Naive B cell (primary cell): ENCODE measurements at places on chromosomes 7 and 10.

DNA sequence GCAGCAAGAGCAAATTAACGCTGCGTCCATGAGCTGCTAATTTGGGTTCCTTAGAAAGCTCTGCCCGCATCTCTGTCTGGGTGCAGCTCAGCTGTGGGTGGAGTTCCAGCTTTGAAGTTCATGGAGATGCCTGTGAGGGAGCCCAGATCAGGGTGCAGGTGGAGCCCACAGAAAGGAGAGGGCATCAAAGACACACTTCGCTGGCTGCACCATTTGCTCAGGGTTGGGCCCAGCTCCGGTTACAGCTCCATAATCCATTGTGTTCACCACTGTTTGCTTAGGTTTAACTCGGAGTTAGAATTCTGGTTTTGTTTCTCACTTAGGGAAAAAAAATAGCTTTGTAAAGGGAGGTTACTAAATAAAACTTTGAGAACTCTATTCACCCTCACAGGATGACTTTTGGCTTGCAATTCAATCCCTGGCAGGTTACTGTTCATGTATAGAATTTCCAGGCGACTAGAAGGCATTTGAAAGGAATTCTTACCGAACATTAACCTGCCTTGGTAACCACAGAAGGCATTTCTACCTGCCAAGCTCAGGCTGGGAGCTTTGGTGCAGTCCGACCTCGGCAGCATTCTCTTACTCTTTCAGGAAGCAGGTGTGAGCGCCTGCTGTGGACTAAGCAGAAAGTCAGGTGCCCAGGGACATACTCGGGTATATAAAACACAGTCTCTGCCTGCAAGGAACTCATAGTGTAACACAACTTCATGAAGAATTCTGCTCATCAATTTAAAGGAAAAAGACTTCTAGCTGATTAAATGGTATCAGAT, 179.5 kb upstream of the RNF32 start:
- no peak for DNase-seq

- DNase-seq, result no peak
These were observed 12.1 kb upstream of the LAMB1 start for GRCh38 chr7:108014747-108015682.

- no peak for DNase-seq
These were observed 117.0 kb downstream of the ADCY1 start for GRCh38 chr7:45691155-45691656.

- no peak for DNase-seq
These were observed 278.3 kb downstream of the KCNMA1 start for GRCh38 chr10:77359287-77359691.

GRCh38 chr7:152989889-152990380, 230.4 kb downstream of the ACTR3B start:
- DNase-seq, result no peak

- no peak for DNase-seq
These were observed 1.0 kb upstream of the PAX2 start for GRCh38 chr10:100744136-100744986.

DNA sequence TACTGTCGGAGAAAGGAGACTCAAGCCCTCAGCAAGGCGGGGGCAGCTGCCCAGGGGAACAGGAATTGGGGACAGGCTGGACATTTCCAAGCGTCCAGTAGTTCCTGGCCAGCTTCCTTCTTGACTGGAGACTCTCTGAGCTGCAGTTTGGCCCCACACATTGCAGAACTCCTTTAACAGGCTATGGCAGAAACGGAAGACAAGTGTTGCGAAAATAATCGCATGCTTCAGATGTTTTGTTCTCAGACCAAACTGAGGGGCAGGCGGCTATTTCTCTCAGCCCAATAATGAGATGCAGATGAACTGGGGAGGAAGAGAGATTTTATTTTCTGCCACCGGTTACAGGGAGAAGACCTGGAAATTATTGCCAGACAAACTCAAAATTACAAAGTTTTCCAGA, 88.0 kb upstream of the PFKP start:
- no peak for DNase-seq

GRCh38 chr7:75758491-75758890, 13.5 kb downstream of the CCL26 start:
- no peak for DNase-seq

- DNase-seq, result no peak
These were observed 76.0 kb upstream of the CAV2 start for GRCh38 chr7:116423499-116423898.

- no peak for DNase-seq
These were observed 11.7 kb upstream of the TRIM8 start for GRCh38 chr10:102632394-102633111.

- no peak for DNase-seq
These were observed 48.4 kb downstream of the ASB13 start for GRCh38 chr10:5618042-5618441.

- DNase-seq, result no peak
These were observed 43.2 kb downstream of the COBL start for GRCh38 chr7:51273360-51273759.

DNA sequence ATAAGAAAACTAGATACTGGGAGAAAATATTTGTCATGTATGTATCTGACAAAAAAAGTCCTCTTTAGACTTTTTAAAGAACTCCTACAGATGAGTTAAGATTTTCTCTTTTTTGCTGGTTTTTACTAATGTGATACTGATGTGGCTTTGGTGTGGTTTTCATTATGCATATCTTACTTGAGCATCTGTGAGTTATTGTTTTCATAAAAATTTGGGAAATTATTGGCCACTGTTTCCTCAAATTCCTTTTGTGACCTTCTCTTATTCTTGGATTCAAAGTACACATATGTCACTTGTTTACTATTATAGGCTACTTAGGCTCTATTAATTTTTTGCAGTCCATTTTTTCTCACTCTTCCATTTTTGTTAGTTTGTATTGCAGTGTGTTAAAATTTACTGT, 89.0 kb downstream of the PPP1R9A start:
- no peak for DNase-seq

DNA sequence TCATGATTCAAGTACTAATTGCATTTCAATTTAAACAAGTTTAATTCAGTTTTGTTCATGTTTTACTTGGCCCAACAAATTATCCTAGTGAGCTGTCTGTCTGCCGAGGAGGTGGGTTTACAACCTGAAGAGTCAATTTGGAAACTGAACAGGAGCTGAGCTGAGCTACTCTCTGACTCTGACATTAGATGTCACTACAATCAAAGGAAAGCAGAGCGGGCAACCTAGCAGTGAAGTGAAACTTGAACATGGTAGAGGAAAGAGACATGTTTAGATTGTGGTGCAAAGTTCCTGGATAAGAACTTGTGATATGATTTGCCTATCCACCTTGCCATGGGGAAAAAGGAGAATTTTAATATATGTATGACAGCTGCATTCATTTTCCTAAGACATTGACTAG, 9.6 kb upstream of the AGR3 start:
- DNase-seq, result peak; percentile 23

- no peak for DNase-seq
These were observed 572 bp upstream of the BHLHA15 start for GRCh38 chr7:98210513-98211220.

DNA sequence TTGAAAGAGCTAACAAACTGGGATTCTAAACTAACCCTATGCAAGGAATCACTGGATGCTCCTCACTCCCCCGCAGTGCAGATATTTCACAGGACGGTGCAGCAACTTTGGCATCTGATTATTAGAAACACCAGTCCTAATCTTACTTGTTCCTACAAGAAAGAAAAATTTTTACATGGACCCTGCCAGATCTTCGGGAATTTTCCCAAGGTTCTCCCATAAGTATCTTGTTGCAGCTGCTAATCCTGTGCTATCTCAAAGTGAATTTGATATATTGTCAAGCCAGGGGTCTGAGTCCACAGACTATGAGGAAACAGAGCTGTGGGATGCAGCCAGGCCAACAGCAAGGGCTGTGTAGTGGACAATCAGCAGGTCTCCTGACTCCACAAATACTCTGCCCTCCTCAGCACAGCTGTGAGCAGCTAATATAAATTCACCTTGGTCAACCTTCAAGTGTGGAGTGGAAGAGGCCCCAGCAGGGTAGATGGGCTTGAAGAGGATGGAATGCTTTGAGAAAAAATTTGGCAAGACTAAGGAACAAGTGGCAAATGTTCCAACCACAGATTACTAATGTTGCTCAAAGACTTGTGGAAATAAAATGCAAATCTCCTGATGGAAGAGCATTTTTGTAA, 25.6 kb downstream of the VSTM4 start:
- no peak for DNase-seq

GRCh38 chr10:116241642-116242410, 31.2 kb downstream of the GFRA1 start:
- no peak for DNase-seq

- no peak for DNase-seq
These were observed 68.5 kb downstream of the HK1 start for GRCh38 chr10:69346776-69347175.

DNA sequence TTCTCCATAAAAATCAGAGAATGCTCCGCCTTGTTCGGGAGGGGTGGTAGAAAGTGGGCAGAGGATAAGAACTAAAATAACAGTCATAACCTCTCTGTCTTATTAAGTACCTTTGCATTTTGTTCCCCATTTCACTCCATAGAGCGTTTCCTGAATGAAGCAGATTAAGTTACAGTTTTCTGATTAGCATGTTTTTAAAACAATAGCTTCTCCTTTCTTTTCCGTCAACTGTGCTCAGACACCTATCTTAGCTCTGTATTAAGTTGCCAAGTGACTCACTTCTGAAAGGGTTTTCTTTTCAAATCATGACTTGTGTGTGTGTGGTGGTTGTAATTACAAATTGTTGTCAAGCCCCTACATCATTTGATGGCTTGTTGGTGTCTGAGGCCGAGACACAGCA, 1.4 kb downstream of the HABP2 start:
- no peak for DNase-seq

DNA sequence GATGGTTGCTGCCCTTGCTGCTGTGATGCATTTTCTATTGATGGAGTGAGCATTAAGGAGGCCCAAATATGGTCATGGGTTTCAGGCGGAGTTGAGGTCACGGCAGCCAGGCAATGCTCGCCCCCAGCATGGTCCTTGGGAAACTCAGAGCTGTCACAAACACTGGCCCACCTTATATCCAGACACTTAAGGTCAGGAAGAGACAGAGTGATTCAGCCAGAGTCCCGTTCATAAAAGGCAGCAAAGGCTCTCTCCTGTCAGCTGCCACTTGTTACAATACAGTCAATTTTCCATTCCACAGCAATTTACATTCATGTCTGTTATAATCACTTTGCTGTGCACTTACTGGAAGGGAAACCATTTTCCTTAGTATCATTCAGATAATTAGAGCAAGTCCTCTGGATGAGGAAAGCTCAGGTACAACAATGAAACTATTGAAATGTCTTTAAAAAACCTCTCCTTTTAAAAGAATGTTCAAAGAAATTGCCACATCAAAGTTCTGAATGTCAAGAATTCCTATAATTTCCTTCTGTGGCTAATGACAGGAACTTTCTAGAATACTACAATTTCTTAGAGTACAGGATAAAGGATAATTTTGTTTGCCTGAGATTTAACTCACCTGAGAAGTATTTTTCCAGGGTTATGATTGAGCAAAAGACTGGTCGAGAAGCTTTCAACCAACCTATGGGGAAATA, 14.8 kb upstream of the ANKRD1 start:
- DNase-seq, result no peak

DNA sequence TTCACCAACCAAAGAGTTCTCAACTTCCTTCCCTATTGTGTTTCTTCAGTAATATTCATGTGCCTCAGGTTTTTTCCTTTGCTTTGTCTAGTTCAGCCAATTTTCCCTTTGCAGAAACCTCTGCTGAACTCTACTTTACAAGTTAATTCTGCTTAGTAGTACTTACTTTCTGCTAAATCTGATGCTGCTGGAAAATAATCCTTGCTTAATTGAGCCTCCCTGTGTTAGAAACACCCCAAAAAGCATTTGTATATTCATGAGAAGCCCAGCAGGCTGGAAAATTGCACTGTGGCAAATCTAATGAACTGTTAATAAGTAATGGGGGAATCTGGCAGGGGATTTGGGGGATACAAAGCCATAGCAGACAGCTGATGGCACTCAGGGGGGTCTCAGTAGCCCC, 78.5 kb downstream of the CDCA7L start:
- DNase-seq, result no peak

GRCh38 chr7:1761097-1761496, 91.0 kb downstream of the ELFN1 start:
- no peak for DNase-seq

GRCh38 chr10:30353851-30354250, 4.8 kb upstream of the MTPAP start:
- no peak for DNase-seq

DNA sequence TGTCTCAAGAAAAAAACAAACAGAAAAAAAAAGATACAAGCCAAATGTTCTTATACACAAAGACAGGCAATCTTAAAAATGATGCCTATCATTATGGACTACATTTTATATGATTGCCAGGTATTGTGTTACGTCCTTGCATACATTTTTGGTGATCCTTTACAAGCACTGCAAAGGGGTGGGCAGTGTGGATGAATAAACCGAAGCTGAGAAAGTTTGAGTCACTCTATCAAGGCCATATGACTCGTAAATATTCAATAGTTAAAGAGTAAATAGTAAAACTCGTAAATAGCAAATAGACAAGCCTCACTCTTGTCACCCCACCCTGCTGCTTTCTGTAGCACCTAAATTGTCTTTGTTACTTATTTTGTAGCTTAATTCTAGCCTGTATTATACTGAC, 326.2 kb downstream of the FRMD4A start:
- no peak for DNase-seq

- DNase-seq, result no peak
These were observed 56.4 kb upstream of the FAM20C start for GRCh38 chr7:135731-136645.

GRCh38 chr7:47332681-47333553, 249.0 kb downstream of the TNS3 start:
- no peak for DNase-seq

GRCh38 chr10:34816085-34816496, 995 bp upstream of the PARD3 start:
- DNase-seq, result no peak

GRCh38 chr10:68133523-68133922, 24.2 kb downstream of the MYPN start:
- DNase-seq, result no peak

GRCh38 chr7:45076946-45077345, 11.8 kb downstream of the NACAD start:
- no peak for DNase-seq

DNA sequence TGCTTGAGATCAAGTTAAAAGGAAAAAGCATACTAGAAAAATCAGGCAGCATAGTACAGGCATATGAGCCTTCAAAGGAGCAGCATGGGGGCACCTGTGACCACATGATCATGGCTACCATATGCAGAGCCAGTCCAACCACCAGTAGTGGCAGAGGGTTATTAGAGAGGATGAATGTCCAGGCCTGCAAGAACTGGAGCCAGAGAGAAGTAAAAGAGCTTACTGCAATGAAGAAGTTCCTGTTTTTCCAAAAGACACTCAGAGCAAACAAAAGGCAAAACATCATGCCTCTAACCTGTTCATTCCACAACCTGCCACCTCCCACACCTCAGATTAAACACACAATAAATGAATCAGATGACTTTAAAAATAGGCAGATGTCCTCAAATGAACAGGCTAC, 99.6 kb upstream of the NAMPT start:
- DNase-seq, result no peak

DNA sequence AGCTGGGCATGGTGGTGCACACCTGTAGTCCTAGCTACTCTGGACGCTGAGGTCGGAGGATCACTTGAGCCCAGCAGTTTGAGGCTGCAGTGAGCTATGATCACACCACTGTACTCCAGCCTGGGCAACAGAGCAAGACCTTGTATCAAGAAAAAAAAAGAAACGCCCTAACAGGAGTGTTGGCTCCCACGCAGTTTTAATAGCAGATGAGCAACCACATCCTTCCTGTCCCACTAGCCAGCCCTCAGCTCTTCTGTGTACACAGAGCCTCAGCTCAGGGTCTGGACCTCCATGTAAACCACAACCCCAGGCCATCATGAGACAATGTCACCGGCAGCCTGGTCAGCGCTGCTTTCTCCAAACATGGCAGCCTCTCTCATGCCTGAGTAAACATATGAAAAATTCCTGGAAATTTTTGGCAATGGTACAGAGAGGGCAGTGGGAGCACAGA, 108.2 kb downstream of the PIP4K2A start:
- DNase-seq, result peak; percentile 75
